ENCODE measurements at places on chromosomes 7 and 10. TPM values are rescaled to one million over a fixed set of nuclear protein-coding genes. Genes with fewer than 3 reads are reported as not detected.

Gene SCIN
- not detected for total RNA-seq

Gene HOXA9
- not detected for total RNA-seq

Gene ZNF107
- total RNA-seq, result 21.7 TPM

Gene TBATA
- total RNA-seq, result not detected

Gene TRPV5
- total RNA-seq, result not detected

Gene AGR2
- total RNA-seq, result not detected

Gene MBL2
- not detected for total RNA-seq

Gene WDR37
- total RNA-seq, result 24.9 TPM

Gene CPN1
- total RNA-seq, result not detected

GRCh38 chr7:117652943-117653680 is 173.3 kb downstream of the CFTR start:
- no peak for DNase-seq

DNA sequence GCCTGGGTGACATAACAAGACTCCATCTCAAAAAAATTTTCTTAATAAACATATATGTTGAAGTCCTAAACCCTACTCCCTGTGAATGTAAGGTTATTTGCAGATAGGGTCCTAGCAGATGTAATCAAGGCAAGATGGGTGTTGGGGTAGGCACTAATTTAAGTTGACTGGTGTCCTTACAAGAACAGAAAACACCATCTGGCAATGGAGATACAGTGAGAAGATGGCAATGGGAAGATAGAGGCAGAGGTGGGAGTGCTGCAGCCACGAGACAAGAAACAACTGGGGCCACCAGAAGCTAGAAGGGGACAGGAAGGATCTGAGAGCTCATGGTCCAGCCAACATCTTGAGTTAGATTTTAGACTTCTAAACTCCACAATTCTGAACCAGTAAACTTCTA is 606.4 kb downstream of the CNTNAP2 start:
- DNase-seq, result no peak

- DNase-seq, result no peak
Measured at GRCh38 chr10:5958077-5958476, 19.3 kb downstream of the IL15RA start.

DNA sequence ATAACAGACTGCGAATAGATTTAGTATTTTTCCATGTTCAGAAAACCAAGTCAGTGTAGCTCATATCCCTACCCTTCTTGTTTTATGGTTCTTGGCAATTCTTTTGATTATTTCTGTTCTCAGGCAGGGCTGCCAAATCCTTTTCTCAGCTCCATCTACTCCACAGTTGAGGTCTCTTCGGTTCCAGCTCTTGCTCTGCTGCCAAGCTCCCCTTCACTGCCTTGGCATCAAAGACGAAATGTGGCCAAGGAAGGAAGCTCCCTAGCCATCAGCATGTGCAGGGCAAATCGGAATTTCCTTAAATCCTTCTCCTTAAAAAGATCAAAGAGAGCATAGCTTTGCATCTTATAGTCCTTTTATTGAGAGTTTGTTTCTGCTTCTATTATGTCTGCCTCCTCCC is 116.4 kb upstream of the NOBOX start:
- DNase-seq, result no peak

GRCh38 chr7:154721086-154721485 is 281.8 kb downstream of the PAXIP1 start:
- no peak for DNase-seq

- DNase-seq, result no peak
Measured at GRCh38 chr7:117323851-117324711, 1.2 kb upstream of the WNT2 start.

DNA sequence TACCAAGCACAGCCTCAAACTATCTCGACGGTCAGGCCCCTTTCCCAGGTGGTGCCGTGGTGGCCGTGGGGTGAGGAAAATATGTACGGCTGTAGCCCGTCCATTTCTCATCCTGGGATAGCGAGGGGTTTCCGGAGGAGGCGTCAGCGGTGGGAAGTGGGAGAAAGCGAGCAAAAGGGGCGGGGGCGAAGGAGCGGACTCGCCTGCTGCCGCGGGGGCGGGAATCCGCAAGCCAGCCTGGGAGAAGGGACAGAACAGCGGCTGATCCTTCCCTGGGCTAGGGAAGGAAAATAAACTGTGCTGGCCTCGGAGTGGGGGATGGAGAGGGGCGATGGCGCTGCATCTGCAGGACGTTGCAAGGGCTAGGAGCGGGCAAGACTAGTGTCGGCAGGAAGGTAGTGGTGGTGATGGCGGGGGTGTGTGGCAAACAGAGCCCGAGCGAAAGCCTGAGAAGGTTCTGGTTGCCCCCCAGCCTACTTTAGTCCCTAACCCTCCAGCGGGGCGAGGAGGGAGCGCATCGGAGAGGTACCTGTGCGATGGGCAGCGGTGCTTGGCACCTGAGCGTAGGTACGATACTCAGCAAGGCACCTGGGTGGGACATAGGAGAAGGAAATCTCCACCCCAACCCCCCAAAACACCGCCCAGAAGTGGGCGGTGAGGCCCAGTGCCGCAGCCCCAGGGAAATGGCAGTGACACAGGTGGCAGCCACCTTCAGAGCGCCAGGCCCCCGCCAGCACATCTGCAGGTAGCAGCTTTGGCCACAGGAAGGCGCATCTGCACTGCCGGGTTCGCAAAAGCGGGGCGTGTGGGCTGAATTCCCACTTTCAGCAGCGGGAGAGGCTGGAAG is 49.9 kb upstream of the STEAP1B start:
- DNase-seq, result peak; percentile 54

GRCh38 chr7:105367458-105367857 is 21.3 kb downstream of the SRPK2 start:
- no peak for DNase-seq

DNA sequence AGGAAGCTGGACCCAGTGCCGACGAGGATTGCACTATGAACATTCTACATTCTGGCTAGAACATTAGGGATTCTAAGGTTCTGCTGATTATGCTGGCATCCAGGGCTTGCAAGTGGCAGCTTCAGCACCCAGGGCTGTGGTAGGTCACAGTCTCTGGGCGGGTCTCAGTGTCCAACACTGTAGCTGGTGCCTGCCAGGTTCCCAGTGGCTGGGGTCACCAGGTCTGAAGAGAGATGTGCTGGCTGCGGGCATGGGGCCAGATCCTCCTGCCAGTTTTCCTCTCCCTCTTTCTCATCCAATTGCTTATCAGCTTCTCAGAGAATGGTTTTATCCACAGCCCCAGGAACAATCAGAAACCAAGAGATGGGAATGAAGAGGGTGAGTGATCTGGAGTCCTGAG is at the start of gene PTTG1IP2:
Gene PTTG1IP2, plus strand, starts transcription at position 86 of the 400 bp plus-strand sequence. Its CDS starts 148 bp downstream, at position 234.
- DNase-seq, result no peak

DNA sequence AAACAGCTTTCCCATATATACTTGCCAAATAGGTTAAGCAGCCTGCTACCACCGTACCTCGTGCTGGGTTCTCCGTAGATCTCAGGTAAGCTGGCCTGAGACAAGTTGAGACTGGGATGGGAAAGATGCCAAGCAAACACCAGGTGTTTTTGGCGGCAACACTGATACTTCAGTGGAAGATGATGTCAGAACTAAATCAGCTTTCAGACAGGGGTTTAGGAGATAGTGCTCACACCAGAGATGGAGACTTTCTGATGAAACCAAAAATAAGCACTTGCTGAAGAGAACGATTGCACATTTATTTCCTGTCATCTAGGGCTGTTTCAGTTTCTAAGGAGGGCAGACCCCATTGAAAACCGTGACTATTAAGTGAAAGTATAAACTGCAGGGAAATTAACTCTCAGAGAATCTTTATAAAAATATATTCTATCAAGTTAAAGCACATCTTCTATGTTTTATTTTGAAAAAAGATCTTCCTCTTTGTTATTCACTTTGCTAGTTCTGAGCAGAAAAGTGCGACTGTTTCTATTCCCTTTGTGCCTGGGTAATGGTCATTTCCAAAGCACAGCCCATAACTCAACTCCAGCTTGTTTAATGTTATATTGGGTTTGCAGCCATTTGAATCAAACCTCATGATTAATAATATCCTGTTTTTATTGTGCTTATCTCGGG is 149.9 kb downstream of the CPED1 start:
- peak; percentile 23 for DNase-seq

DNA sequence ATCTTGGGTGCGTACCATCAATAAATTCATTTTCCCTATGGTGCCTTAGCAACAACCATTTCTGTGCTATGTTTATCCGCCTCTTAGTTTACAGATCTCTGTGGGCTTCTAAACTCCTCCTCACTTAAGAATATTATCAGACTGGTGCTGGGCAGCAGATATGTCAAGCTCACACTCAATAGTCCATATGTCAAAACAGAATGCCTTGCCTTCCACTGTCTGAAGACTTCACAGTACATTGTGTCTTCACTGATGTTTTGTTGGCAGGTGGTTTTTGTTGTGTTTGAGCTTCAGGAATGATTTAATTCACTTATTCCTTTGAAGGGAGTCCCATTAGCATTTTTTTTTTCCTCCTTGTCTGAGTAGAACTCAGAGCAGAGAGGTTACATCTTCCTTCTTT is 419.6 kb downstream of the DNAJB9 start:
- DNase-seq, result no peak

GRCh38 chr7:68682910-68683309 is 915.4 kb upstream of the AUTS2 start:
- DNase-seq, result no peak

DNA sequence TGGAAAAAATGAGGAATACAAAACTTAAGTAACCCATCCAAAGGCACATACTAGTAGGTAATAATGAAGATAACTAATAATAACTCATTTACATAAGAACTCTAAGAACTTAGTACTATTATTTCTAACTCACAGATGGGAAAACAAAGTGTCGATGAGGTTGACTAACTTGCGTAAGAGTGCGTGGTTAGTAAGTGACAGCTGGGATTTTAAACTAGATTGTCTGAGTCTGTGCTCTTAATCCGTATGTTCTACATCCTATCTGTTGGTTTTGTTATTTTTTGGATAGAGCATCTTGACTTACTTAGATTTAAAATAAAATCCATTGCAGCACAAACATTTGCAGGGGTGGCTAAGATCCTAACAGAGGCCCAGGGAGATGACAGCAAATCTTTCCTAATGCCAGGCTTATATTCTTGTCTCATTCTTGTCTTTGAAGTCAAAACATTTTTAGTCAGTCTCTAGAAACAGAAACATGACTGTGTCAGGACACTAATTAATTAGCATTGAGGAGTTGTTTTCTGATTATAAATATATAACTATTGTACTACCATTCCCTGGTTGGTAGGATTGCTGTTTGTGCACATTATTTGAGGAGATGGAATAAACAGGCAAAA is 11.7 kb downstream of the RPA3 start:
- no peak for DNase-seq

GRCh38 chr7:55572378-55573233 is at the start of gene VOPP1:
VOPP1 (minus strand) TSS chr7:55572502; CDS start chr7:55572324, 178 bp downstream.
- DNase-seq, result peak; percentile 56

DNA sequence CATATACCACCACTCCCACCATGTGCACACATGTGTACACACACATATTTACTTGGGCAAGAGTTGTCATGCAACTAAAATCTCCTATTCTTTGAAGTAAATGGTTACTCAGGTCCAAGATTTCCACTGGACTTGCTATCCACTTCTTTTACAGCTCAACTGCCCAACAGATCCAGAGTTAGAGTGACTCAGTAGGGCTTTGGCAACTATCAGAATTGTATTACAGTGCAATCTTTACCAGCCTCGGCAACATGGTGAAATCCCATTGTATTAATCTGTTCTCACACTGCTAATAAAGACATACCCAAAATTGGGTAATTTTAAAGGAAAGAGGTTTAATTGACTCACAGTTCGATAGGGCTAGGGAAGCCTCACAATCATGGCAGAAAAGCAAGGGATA is 51.9 kb upstream of the ABLIM1 start:
- DNase-seq, result no peak

GRCh38 chr10:80598951-80599350 is 61.2 kb downstream of the SH2D4B start:
- DNase-seq, result no peak

Measured in activated CD8-positive, alpha-beta T cell treated with anti-CD3 and anti-CD28 coated beads, Interleukin-2, amount 10 ng/mL, durations not matched to agents 7 days and 5 days (primary cell).